ENCODE measurements at places on chromosomes 7 and 10. TPM values are rescaled to one million over a fixed set of nuclear protein-coding genes. Genes with fewer than 3 reads are reported as not detected.

The SPDYE8 gene
- 0.61 TPM for polyA plus RNA-seq

DNA sequence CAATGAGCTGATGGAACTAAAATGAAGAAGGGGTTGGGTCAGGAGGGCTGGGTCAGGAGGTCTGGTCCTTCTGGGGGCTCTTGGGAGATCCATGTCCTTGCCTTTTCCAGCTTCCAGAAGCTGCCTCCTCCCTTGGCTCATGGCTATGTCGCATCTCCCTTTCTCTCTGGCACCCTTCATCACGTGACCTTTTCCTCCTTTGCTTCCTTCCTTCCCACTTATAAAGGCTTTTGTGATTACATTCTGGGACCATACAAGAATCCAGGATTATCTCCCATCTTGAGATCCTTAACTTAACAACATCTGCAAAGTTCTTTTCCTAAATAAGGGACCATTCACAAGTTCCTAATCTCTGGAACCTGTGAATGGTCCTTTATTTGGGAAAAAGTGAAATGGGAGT, 290.2 kb downstream of the GALNT17 start:
- no peak for DNase-seq

The ATRNL1 gene
- polyA plus RNA-seq, result 5.6 TPM

DNA sequence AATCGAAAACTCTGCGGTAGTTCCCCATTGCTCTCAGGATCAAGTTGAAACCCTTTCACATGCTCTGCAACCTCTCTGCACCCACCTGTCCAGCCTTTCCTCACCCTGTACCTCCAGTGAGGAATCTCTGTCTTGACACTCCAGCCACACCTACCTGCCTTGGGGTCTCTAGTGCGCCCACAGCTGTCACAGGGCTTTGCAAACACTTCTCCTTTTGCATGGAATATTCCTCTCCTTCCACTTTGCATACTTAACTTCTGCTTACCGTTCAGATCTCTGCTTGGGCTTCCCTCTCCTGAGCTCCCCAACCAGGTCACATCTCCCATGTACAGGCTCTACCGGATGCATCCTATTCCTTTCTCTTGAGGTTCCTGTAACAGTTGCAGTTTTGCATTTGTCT, 6.6 kb upstream of the ZYX start:
- no peak for DNase-seq

DNA sequence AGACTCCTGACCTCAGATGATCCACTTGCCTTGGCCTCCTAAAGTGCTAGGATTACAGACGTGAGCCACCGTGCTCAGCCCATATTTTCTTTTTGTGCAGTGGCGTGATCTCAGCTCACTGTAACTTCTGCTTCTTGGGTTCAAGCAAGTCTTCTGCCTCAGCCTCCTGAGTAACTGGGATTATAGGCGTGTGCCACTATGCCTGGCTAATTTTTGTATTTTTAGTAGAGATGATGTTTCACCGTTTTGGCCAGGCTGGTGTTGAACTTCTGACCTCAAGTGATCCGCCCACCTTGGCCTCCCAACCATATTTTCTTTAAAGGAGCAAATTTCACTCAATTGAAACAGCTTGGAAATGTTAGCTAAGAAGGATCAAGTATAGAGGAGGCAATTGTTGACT, 16.5 kb downstream of the GBF1 start:
- DNase-seq, result no peak

All from right lung (tissue), 10 donors.